ENCODE measurements at places on chromosomes 1 and 21. TPM values are rescaled to one million over a fixed set of nuclear protein-coding genes. Genes with fewer than 3 reads are reported as not detected.

GRCh38 chr1:61757950-61758349, 15.7 kb downstream of the PATJ start:
- peak; percentile 16 for DNase-seq

GRCh38 chr1:10608690-10609089, 133.9 kb downstream of the PEX14 start:
- DNase-seq = no peak

- no peak for DNase-seq
These were observed 1121.7 kb upstream of the PRMT6 start for GRCh38 chr1:105934806-105935205.

DNA sequence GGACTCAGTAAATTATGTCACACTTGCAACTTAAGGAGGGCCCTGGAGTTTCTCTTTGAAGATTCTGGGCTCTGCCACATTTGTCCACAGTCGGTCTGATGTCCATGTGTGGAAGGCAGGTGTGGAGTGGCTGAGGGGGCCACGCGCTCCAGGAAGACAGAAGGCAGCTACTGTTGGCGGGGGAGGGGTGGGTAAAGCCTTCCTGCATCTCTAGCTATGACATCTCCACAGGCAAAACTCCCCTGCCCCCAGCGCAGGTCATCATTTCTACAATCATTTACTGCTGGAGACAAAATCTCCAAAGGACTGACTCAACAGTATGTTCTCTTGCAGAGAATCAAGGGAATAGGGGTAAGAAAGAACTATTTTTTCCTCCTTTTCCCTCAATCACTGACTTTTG, 11.4 kb upstream of the TSPEAR start:
- DNase-seq = no peak

The ASAP3 gene
- 66.3 TPM for polyA plus RNA-seq

The CELA3B gene
- polyA plus RNA-seq = not detected

Measured in muscle of leg (tissue), 16 donors.